ENCODE measurements at places on chromosomes 4 and X. TPM values are rescaled to one million over a fixed set of nuclear protein-coding genes. Genes with fewer than 3 reads are reported as not detected.
A peak's percentile ranks its signal among the peaks of the same experiment; 100 is the strongest.

- no peak for DNase-seq
Observed at GRCh38 chrX:20333672-20334071, 67.0 kb upstream of the RPS6KA3 start.

DNA sequence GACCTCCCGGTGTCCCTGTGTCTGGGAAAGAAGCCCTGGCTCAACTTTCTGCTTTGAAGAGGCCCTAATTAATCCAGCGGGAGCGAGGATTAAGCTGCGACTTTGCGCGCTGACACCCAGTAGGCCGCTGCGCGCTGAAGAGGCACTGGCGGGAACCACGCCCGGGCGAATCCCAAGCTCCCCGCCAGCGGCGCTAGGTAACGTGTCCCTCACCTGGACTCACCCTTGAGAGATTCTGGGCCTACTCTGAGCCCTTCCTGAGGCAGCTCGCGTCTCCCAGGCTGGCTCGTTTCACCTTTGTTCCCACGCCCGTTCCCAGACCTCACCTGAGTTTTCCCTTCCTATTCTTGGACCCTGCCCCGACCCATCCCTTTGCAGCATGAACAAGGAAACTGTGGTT is 616 bp upstream of the KLHL34 start:
- no peak for DNase-seq

DNA sequence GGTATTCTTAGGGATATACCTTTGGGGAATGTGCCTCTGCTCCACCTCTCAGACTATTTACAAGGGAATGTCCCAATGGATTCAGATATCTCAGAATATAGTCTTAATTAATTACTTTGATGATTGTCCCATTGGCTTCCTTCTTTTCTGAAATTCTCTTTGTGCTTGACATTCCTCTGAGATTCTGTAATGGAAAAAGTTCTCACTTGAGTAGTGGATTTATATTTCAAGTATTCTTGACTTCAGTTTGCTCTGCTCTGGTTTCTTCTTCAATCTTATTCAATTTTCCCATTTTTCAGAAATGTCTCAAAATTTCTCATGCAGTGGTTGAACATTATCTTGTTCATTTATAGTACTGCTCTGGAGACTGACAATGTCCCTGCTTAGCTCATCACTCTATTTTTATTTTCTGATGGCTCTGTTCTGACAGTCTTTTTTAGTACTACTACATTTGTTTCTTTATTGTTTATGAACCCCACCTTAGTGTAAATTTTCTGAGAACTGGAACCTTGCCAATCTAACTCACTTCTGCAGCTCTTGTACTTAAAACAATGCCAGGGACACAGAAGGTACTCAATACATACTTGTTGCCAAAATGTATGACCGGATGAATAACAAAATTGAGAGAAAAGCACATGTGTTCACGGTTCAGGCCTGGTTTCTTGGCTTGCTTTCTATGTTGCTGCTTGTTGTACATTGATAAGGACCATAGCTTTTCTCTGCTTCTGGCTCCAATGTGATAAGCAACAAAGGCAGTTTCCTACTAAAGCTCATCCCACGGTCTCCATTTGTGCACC is 471.7 kb downstream of the GASK1B start:
- no peak for DNase-seq

DNA sequence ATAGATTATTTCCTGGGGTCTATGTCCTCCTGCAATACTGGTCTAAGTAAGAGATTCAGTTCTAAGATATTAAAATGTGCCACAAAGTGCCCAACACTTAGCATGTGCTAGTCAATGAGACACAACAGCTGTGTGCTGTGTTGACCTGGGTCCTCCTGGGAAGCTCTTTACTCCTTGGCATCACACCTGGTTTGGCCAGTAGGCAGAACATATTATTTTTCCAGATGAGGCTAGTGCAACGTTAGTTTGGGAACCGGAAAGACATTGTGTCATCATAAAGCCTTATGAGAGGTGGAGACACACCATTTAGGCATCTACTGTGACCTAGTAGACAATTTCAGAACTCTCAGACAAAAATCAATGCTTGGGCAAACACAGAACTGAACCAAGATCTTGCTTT is 197.8 kb downstream of the MID1IP1 start:
- DNase-seq: no peak

DNA sequence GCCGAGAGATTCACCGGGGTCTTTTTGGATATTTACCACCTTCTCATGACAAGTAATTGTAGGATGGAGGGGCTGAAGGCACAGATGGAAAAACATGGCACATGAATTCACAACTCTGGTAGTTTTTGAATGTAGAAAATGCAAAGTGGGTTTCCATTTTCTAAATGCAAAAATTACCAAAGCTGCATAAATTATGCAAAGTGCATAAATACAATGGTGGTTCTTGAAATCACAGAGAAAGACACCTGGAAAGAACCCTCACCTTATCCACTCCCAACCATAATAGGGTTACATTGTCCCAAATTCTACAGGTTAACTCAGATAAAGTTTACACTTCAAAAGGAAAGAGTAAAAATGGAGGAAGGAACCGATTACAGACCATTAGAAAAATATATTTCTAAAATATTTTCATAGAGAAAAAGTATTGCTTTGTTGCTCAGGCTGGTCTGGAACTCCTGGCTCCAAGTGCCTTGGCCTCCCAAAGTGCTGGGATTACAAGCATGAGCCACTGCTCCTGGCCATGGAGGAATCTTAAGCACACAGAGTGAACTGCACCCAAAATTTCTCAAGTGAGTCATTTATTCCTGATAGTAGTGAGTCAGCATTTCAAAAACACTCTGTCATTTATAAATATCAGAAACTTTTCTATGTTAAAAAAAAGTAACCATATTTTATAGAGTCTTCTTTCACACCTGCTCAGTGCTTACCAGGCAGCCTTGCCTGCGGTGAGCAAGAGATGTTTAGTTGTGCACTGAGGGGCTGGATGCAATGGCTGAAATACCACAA is 101.4 kb downstream of the FIP1L1 start:
- DNase-seq: peak; percentile 79

- no peak for DNase-seq
Observed at GRCh38 chr4:119785963-119786362, 157.4 kb upstream of the PDE5A start.

VCX2 gene
- 0.13 TPM for total RNA-seq

ADH6 gene
- total RNA-seq: not detected

USP17L21 gene
- not detected for total RNA-seq

KIT gene
- total RNA-seq: 0.21 TPM

AFAP1 gene
- 11.3 TPM for total RNA-seq
